NCI-H526 (cell line): ENCODE measurements at places on chromosomes 2 and 18.

DNA sequence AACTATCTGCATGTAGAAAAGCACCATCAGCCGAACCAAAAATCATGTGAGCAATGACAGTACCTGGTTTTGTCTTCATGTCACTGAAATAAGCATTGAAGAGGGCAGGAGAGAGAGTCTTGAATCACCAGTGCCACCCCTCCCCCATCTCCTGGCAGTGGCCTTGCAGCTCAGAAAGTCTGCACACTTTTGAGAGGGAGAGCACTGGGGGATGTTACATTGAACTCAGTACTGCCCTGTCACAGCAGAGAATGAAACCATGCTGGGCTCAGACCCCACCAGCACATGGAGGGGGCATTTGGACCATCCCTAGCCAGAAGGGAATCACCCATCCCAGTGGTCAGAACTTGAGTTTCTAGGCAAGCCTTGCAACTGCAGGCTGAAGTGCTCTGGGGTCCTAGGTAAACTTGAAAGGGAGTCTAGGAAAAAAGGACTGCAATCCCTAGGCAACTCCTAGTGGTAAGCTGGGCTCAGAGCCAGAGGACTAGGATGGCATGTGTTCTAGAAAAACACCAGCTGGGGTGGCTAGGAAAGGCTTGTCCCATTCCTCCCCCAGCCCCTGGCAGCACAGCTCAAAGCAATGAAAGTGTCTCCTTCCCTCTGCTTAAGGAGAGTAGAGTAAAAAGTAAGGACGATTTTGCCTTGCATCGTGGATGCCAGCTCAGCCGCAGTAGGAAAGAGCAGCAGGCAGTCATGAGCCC lies 259.9 kb upstream of the MYT1L start:
- DNase-seq: no peak

GRCh38 chr2:150125188-150125587 lies 362.3 kb downstream of the RND3 start:
- no peak for DNase-seq

DNA sequence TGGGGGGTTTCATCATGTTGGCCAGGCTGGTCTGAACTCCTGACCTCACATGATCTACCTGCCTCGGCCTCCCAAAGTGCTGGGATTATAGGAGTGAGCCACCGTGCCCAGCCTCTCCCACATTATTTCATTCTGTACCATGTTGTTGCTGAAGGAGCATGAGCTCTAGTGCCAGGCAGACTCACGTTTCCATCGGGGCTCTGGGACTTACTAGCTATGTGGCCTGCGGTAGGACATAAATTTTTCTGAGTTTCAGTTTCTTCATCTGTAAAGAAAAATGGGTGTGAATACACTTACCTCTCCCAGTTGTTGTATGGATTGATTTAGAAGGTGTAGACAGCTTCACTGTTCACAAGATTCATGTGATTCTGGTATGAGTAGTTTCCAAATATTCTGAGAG lies 30.8 kb upstream of the CCL20 start:
- DNase-seq: no peak

GRCh38 chr2:178530625-178531142 lies 50.4 kb downstream of the PLEKHA3 start:
- no peak for DNase-seq

GRCh38 chr2:100641125-100641435 lies 78.3 kb downstream of the PDCL3 start:
- DNase-seq: no peak

GRCh38 chr2:16632598-16632997 lies 33.0 kb downstream of the CYRIA start:
- DNase-seq: no peak

DNA sequence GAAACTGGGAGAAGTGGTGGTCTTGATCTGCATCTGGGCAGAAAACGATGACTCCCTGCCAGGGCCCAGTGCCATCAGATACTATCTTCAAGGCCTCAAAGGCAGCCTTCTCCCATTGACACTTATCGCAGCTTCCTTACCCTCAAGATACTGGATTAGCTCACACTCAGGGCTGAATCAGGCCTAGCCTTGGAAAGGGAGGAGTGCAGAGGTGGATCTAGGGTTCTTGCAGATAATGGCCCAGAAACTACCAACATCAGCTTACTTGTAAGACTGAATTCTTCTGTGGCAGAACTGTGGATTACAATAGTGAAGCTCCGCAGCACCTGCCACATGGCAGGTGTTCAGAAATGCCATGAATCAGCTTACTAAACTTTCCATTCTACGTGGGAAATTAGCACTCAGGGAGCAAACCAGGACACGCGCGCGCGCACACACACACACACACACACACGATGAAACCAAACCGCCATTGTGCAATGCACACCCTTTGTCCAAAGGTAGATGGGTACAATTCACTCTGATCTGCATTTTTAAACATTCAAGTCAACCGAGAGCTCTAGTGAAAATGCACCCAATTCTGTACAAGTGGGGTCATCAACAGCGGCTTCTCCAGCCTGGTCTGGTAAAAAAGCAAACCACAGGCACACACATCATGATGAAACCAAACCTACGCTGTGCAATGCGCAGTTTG lies 26.3 kb upstream of the TMEM182 start:
- DNase-seq: peak; percentile 57

GRCh38 chr2:105409717-105410116 lies 10.9 kb upstream of the FHL2 start:
- no peak for DNase-seq

DNA sequence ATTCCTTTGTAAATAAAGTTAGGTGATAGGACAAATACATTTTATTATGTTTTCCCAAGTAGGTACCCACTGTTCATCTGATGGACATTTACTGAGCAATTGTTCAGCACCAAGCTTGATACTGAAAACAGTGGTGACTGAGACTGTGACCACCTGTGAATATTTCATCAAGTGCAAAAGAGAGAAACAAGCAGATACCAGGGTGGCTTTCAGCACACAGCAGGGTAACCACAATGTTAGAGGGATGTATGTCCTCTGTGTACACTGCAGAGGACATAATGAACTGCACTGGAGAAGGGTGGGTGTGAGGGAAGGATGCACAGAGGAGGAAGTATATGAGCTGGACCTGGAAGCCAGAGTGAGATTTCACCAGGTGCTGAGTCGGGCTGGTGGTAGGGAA lies 411.8 kb downstream of the RAD51AP2 start:
- DNase-seq: no peak

DNA sequence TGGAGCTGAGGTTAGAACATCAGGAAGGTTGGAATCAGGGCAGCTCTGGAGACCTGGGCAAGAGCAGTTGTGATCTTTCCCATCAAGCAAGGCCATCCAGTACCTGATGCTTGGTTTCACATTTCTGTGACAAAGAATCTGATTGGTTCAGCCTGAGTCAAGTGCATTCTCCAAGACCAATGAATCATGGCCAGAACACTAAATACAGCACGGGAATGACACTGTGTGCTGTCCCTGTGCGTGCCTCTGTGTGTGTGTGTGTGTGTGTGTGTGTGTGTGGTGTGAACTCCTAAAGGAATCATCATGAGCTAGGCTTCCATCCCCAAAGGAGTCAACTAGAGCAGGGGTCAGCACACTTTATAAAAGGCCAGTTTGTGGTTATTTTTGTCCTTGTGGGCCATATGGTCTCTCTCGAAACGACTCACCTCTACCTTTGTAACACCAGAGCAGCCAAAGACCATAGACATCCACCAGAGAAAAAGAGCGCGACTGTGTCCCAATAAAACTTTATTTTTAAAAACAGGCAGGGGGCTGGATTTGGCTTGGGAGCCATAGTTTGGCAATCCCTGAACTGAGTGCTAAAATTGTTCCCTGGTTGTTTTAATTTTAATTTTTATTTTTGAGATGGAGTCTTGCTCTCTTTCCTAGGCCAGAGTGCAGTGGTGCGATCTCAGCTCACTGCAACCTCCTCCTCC lies 99.7 kb downstream of the INHBB start:
- DNase-seq: no peak

DNA sequence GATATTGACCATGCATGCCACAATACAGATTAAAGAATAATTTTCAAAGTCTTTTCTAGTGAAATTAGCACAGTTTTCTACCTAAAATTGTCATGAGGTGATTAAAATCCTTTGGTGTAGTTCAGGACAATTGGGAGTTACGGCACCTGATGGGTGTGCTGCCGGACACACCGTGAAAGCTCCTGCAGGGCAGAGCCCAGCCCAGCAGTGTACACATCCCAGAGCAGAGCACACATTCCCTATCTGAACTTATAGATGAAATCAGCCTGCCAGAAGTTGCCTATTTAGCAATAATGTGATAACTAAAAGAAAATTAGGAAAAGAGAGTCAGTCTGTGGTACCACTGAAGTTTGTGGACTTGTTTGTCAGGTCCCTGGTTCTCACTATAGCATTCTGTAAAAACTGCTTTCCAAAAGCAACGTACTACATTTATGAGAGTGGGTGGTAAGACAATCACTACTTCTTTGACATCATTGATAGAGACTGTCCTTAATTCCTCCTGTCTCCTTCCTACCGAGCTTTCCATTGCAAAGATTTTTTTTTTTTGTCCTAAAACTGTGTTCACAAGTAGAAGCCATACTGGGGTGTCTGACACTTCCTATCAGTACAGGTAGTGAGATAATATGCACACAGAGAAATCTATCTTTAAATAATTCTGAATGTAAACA lies 3.4 kb downstream of the CYTIP start:
- DNase-seq: no peak

- no peak for DNase-seq
These were observed 470.9 kb upstream of the SPHKAP start for GRCh38 chr2:228652366-228652765.

DNA sequence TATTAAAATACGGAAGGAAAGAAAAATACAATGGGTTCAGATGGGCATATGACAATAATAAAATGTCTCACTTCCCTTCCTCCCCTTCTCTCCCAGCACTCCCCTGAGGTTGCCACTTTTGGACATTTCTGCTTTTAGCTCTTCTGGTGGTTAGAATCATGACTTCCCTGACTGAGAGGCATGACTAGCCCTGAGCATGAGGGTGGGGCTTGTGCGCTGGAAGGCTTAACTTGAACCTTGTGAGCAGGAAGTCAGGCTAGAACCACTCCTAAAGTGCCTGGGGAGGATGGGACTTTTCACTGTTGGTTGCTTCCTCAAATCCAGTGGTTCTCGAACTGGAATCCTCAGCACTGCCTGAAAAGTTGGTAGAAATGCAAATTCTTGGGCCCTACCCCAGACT lies 19.7 kb upstream of the ARHGAP25 start:
- no peak for DNase-seq

DNA sequence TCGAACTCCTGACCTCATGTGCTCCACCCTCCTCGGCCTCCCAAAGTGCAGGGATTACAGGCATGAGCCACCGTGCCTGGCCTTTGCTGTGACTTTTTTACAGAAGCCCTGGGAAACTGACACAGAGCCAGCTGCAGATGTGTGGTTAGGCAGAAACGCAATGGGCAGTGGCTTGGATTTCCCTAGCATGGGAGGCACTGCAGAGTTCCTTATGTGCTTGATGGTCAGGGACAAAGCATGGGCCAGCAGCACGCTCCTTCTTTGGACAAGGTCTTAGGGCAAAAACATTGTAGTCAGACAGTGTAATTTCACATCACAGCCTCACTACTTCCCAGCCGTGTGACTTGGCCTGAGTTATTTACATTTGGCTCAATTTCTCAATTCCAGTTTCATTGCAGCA lies 153.9 kb downstream of the RNF144A start:
- no peak for DNase-seq

- DNase-seq: no peak
These were observed 49.0 kb upstream of the GLI2 start for GRCh38 chr2:120686511-120687168.

DNA sequence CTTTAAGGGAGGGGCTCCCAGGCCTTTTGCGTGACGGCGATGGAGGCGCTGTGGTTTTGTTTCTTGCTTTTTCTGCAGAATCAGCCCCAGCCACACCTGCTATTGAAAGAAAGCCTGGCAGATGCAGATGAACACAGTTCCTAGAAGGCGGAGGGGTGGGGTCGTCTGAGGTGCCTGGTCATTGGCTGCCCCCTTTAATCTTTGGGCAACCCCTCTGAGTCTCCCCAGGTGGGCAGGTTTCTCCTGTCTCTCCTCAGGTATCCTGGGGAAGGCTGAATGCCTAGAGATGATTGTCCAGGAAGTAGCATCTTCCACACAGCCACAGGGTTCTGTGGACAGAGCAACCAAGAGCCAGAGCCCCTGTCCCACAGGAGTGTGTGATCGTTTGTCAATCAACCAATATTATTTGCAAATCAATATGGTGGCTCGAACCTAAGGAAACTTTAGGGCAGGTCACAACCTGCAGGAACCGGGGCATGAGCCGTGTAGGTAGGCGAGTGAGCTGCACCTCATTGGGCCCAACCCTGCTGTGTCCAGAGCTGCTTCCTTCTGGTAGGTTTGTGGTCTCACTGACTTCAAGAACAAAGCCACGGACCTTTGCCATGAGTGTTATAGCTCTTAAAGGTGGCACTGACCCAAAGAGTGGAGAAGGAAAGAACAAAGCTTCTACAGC lies 104.3 kb downstream of the NDUFA10 start:
- no peak for DNase-seq

DNA sequence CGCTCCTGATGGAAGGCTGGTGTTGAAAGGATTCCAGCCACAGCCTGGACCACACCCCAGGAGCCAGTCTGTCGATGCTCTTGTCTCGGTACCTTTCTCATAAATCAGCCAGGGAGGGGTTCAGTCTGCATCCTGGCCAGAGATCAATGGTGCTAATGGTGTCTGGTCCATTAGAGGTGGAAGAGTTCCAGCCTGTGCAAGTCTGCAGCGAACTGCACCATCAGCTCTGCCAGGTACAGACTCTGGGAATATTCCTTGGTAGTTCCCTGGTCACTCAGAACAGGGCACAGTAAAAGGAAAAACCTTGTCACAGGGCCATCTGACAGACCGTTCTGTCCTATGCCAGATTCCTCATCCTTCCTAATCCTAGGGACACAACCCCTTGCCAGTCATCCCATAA lies 164.3 kb downstream of the MTCL1 start:
- DNase-seq: no peak

GRCh38 chr2:67242456-67242855 lies 154.7 kb upstream of the ETAA1 start:
- no peak for DNase-seq

DNA sequence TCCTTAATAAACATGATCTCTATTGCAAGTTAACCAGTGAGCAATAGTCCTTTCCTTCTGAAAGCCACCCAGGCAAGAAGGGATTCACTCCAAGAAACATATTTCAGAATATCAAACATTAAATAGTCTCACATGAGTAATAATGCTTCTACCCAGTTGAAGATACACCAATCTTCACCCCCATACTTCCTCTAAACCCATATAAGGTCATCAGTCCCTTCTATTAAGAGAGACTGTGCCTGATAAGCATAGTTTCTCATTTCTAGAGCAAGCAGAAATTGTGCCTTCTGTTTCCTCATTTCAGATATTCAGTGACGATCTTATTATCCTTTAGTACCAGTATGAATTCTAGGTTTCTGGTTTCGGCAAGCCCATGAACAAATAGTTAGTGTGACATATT lies 64.6 kb downstream of the DSEL start:
- no peak for DNase-seq

GRCh38 chr2:118856978-118857676 lies 9.7 kb upstream of the EN1 start:
- DNase-seq: no peak
